Esophagus muscularis mucosa (tissue), 4 donors: ENCODE measurements at places on chromosomes 3 and 15.

DNA sequence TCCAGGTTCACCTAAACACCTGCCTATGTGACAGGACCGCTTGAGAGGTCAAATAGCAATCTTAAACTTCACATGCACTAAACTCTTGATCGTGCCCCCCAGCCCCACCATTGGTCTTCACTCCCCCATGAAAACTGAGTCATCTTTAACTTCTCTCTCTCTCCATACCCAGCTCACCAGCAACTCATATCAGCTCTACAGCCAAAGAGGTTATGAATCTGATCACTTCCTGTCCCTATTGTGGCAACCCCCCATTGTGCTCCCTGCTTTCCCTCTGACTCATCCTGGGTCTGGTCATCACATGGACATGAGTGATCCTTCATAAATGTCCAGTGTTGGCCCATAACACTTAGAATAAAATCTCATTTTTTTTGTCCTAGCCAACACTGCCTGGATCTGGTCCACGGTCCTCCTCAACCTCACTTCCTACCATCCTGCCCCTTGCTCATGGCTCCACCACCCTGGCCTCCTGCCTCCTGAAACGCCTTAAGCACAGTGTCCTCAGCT, 103.4 kb upstream of the HACD2 start:
- DNase-seq = no peak

DNA sequence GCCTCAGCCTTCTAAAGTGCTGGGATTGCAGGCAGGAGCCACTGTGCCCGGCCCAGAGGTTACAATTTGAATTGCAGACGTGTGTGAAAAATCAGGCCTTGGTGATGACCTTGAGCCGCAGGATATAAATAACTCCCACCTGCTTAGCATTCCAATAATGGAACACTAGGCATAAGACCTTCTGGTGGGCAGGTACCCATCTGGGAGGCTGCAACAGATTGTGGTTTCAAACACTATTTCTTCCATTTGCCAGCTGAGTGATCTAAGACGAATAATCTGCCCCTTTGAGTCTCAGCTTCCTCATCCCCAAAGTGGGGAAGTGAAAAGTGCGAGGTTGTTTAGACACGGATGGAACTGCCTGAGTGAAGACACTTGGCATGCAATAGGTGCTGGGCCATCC, 47.7 kb upstream of the HERC1 start:
- DNase-seq = no peak

DNA sequence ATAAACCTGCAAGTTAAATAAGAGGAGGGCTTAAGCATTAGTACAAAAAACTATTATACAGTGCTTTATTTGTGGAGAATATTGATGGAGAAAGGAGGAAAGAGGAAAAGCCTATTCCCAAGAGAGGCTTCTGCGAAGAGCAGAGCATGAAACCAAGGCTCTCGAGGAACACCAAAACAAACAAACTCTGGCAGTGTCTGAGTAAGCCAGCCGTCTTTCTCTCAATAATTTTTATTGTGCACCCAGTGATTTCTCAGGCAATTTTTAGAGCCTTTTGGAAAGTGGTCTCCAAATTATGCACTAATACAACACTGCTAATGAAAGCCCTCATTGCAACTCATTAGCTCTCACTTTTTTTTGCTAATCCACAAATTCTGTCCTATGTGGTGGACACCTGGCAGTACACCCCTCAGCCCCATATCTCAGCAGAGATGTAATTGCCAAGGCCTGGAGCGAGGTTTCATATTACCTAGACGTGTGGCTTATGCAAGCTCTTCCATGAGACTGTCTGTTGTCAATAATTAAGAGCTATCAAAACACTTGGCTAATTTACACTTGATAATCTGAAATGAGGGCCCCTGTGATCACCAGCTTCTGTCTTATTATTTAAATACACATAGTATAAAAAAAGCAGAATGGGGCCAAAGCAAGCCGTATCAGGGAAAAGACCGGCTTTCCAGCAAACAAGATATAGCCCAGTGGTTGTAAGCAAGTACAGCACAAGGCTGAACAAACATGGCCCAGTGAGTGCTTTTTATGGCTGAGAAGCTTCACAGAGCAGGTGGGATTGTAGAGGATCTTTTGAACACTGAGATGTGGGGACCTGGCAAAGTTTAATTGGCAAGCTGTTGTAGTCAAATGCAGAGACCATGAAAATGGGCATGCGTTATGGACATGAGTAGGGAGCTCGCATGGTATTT, 216.9 kb downstream of the ROBO2 start:
- no peak for DNase-seq

- DNase-seq = no peak
These were observed 148.6 kb upstream of the NR2F2 start for GRCh38 chr15:96181873-96182301.

GRCh38 chr15:62737551-62737950, 305.0 kb upstream of the TPM1 start:
- DNase-seq = no peak

- no peak for DNase-seq
These were observed 34.5 kb downstream of the TKT start for GRCh38 chr3:53221345-53221744.

GRCh38 chr3:63429905-63430304, 151.8 kb downstream of the SYNPR start:
- DNase-seq = no peak

- DNase-seq = no peak
These were observed 562.1 kb downstream of the IGSF11 start for GRCh38 chr3:118472586-118472985.

DNA sequence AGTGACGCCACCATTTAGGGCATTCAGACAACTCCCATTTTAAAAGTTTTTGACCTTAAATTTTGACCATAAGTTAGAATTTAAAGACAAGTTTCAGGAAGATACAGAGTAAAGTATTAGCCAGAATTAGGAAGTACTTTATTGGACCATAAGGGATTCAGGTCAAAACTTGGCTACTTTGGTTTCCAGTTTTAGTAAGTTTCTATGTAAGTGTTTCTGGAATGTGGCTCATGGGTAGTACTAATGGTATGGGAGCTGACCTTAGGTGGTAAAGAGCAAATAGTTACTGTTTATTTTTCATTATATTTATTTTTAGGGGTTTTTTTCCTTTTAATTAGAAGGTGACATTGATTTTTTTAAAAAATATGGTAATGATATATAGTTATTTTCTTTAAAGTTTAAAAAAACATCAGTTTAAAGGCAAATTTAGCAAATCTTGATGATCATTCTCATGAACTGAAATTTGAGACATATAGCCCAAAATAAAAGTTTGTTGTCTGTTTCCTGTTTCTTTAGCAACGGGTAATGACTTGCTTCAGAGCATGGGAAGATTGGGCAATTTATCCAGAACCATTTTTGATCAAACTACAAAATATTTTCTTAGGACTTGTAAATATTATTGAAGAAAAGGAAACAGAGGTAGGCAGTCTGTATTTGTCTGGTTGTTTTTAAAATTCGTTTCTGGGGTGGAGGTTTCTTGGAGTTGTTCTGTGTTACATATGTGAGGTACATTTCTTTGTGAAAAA, 34.3 kb downstream of the U2SURP start:
- DNase-seq = no peak

- no peak for DNase-seq
These were observed 388.7 kb upstream of the SGO1 start for GRCh38 chr3:20574746-20575145.

GRCh38 chr3:138051947-138052802, 42.2 kb downstream of the CLDN18 start:
- no peak for DNase-seq

- DNase-seq = no peak
These were observed 133.3 kb upstream of the SLC24A5 start for GRCh38 chr15:47987461-47987860.

DNA sequence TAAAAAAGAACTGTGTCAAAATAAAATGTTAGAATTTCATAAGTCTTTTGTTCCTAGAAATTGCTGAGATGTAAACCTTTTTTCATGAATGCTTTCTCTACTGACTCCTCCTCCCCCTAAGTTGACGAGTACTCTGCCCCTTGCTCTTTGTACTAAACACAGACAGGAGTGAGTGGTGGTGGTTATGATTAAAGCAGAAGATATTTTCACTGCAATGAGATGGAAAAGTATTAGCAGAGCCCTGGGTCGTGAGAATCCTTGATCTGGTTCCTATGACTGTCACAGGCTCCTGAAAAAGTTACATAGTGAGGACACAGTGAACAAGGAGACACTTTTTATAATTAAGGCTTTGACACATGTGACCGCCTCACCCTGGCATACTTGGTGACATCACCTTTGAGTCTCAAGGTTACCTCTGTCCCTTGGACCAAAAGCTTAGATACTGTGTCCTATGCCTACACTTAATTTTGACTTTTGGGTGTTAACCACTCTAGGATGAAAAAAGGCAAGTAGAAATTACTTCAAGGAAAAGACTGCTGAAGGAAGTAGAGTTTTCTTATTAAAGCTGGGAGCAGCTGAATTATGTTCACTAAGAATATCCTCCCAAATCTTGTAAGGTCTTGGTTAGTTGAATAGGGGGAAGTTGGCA, 130.4 kb upstream of the LYSMD4 start:
- DNase-seq = no peak

DNA sequence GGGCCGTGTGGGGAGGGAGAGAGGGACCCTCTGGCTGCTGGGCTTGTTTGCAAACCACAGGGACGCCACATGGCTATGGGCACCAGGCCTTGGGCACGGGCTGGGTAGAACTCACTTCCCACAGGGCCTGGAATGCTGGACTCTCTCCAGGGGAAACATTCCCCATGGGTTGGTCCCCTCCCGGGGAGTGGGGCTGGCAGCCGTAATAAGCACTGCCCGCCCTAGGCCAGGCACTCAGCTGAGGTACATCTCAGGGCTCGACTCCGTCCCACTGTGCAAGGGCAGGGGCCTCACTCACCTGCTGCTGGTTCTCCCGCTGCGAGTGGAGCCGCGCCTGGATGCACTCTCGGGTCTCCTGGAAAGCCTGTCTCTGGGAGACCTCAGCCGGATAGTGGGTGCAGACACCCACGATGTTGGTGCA, 96.7 kb downstream of the ADCY5 start:
- no peak for DNase-seq

- no peak for DNase-seq
These were observed 3.6 kb upstream of the ATOSA start for GRCh38 chr15:52682781-52683180.

- DNase-seq = no peak
These were observed 79.3 kb downstream of the TNIK start for GRCh38 chr3:171380711-171381425.

- DNase-seq = no peak
These were observed 73.0 kb downstream of the KLF13 start for GRCh38 chr15:31399544-31400171.

- peak; percentile 64 for DNase-seq
These were observed 22.5 kb upstream of the EPHB1 start for GRCh38 chr3:134772591-134772990.

GRCh38 chr3:42688016-42688415, 2.7 kb downstream of the KLHL40 start:
- no peak for DNase-seq

DNA sequence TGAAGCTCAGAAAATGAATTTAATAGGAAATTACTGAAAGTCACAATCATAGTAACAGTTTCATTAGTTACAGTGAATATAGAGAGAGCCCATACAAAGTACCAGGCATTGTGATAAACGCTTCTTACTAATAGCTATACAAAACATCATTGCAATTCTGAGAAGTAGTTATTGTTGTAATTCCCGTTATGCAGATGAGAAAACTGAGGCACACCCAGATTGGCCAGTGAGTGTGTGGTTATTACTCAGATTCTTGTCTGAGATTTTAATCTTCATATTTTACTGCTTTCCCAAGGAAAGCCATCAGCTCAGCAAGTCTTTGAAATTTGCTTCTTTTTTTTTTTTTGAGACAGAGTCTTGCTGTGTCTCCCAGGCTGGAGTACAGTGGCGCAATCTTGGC, 14.3 kb downstream of the FLNB start:
- DNase-seq = no peak

DNA sequence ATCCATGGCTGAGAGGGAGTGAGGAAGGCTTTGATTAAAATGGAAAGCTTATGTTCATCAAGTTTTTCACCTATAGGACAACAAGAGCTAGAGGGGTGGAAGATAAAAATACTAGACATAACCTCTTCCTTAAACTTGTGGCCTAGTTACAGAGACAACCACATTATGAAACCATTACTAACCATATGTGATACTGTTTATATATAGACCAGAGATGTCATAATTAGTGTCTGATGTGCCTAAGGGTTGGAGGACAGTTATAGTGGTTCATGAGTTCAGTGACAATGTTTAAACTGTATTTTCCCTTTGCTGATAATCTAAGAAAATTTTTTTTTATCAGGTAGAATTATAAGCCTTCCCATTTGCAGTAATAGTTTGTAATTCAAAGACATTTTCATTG, 23.7 kb downstream of the PHLDB2 start:
- no peak for DNase-seq

GRCh38 chr3:5095886-5096285, 26.2 kb upstream of the ARL8B start:
- no peak for DNase-seq

DNA sequence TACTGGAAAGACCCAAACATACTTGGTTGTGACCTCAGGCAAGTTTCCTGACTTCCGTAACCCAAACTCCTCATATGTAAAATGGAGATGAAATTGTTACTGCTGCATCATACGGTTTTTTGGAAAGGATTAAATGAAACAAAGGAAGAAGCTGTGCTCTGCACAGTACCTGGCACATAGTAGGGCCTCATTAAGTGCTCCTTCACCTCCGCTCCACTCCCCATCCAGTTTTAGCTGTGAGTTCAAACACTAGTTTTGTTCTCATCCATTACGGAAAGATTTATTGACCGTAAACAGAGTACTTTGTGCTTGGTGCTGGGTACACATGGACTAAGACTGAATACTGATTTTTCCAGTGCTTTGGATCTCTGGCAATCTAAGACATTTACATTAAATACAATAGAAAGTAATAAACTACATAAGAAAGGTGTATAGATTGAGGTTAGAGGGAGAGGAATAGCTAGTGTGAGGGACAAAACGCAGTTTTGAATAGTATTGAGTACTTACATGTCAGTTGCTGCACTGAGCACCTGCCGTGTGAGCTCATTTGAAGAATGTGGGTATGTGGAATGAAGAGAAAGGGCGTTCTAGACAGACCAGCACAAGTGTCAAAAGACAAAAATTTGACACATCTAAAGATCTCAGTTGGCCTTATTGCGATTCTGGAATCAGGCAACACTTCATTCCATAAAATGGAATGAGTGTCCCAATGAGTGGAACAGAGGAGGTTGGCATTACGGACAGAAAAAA, 594 bp upstream of the ICE2 start:
- DNase-seq = no peak

DNA sequence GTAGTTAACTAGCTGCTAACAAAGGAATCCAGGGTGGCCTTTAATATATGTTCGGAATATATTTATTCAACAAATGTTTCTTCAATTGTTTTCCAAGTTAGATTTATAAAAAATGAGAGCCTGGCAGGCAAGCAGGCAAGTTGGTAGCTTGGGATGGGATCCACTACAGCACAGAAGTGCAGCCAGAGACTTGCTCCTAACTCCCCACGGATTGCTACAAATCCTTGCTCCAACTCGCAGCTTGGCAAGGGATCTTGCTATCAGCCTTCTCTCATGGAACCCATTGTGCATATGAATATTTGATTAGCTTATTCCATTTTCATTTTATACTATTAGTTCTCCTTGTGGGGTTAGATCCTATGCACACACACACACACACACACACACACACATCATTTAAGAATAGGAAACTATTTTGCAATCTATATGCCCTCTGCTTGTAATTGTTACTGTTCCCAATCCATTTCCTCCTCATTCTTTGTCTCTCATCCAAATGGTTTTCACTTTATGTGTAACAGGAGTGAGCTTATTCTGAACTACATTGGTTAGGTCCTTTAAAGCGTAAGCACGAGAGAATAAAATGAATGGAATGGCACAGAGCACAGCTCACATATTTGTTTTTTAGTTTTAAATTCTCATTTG, 505.6 kb downstream of the LPP start:
- no peak for DNase-seq

- no peak for DNase-seq
These were observed 21.7 kb downstream of the CCR9 start for GRCh38 chr3:45907769-45908705.
